Activated CD8-positive, alpha-beta memory T cell treated with anti-CD3 and anti-CD28 coated beads for 4 hours (primary cell): ENCODE measurements at places on chromosomes 3 and 15.

GRCh38 chr3:177831361-177831760 lies 634.1 kb upstream of the TBL1XR1 start:
- no peak for DNase-seq

- no peak for DNase-seq
Observed at GRCh38 chr3:187236962-187237361, 39.7 kb downstream of the RTP1 start.

- no peak for DNase-seq
Observed at GRCh38 chr3:169751875-169752274, 13.0 kb downstream of the TERC start.

DNA sequence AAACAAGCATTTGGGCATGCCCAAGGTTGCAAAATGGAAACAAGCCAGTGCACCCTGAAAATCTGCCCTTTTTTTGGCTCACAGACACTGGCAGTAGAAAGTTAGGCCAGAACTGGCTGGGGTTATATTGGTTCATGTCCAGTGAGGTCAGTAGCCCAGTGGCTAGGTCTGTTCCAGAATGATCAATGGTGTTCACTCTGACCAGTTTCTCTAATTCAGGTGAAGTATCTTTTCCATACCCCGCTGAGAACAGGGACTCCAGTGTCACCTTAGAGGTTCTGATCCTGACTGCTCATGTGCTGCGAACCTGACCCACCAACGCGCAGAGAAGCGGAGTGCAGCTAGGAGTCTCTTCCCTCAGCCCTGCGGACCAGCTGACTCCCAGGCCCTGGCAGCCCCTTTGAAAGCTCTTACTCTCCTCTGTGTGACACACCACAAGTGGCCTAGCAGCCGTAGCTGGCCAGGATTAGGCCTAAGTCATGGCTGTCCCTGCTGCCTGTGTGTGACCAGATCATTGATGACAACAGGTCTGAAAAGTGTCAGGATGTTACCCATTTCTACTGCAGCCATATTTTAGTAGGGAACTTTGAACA lies 123.5 kb downstream of the GHSR start:
- DNase-seq = no peak

DNA sequence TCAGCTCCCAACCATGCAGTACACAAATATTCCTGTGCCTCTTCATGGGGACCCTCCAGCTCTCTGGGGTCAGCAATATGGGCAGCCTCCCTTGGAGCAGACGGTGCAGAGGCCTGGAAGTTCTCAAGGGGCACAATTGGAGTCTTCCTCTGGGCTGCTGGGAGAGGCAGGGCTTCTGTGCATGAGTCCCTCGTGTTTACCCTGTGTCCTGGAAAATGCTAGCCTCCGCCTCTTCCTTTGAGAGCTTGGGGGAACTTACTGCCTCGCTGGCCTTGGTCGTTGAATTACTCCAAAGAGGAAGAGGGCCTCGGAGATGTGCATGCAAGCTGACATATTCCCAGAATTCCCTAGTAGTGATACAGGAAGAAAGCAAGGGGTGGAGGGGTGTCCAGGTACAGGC lies 284.4 kb upstream of the IGF1R start:
- DNase-seq = no peak

DNA sequence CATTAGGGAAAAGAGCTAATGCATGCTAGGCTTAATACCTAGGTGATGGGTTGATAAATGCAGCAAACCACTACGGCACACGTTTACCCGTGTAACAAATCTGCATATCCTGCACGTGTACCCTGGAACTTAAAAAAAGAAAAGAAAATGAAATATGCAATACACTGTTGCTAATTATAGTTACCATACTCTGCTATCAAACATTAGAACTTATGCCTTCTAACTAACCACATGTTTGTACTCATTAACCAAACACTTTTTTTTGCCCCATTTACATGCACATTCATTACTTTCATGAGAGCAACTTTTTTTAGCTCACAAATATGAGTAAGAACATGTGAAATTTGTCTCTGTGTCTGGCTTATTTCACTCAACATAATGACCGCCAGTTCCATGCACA lies 253.1 kb downstream of the CGGBP1 start:
- DNase-seq = no peak

GRCh38 chr15:43469867-43470266 lies 23.1 kb downstream of the TP53BP1 start:
- DNase-seq = no peak

DNA sequence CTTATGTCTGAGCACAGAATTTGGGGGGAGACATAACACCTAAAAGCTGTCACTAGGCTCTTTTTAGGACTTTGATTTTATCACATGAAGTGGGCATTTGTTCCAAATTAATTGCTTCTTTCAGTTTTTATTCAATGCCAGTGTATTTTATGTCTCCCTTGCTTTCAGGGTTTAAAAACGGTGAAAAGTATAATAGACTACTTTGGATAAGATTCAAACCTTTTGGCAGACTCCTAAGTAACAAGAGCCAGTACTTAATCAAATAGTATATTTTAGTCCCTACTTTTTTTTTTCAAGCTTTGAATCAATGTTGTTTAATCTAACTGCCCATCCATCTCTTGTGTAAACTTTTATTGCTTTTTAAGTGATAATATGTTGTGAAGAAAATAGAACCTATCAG lies 847.2 kb upstream of the DPPA4 start:
- DNase-seq = no peak

DNA sequence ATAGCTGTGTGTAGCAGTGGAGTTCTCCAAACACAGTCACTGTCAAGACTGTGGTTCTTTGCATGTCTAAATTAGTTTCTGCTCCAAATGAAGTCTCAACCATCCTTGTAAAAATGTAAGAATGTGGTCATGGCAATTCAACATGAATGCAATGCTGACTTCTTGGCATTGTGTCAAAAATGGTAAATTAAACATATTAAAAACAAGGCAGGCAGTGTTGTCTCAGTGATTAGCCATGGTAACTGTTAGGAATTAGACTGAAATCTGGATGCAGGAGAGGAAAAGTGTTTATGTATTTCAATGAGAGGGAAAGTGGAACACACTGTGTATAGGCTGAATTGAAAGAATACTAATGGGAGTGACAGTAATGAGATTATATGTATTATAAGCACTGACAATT lies 597.2 kb downstream of the EDEM1 start:
- DNase-seq = no peak

GRCh38 chr3:111864821-111865656 lies 6.0 kb downstream of the PHLDB2 start:
- DNase-seq = no peak

- DNase-seq = no peak
Observed at GRCh38 chr3:43747641-43748040, 56.9 kb downstream of the ABHD5 start.

DNA sequence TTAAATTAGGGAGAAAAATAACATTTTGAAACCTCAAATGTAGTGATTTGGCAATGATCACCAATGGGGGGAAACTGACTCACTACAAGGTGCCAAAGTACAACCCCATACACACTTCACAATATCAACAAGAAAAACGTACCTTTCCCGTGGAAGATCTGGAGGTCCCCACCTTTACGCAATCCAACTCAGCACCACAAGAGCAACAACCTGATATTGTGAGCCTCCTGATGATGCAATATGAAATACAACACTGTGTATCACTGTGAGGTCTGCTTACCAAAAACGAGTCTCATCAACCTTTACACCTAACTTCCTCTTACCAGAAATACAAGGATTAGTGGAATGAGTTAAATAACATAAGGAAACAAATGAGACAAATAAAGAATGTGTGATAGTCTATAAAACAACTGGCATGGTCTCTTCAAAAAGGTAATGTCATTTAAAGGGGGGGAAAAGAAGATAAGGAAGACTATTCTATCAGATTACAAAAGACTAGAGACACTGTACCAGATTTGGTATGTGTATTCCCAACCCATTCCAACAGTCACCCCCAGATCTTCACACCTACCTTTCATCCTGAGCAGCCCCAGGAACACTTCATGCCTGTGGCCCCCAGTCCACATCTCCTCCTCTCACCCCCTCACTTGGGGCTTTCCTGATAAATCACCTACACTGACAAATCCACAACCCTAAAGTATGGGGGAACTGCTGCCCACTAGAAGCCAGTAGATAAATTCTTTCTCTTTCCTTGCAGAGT lies 27.7 kb downstream of the DLG1 start:
- DNase-seq = no peak

- no peak for DNase-seq
Observed at GRCh38 chr3:150035910-150036612, 65.4 kb upstream of the PFN2 start.

GRCh38 chr3:25557694-25558093 lies 107.0 kb downstream of the TOP2B start:
- no peak for DNase-seq

DNA sequence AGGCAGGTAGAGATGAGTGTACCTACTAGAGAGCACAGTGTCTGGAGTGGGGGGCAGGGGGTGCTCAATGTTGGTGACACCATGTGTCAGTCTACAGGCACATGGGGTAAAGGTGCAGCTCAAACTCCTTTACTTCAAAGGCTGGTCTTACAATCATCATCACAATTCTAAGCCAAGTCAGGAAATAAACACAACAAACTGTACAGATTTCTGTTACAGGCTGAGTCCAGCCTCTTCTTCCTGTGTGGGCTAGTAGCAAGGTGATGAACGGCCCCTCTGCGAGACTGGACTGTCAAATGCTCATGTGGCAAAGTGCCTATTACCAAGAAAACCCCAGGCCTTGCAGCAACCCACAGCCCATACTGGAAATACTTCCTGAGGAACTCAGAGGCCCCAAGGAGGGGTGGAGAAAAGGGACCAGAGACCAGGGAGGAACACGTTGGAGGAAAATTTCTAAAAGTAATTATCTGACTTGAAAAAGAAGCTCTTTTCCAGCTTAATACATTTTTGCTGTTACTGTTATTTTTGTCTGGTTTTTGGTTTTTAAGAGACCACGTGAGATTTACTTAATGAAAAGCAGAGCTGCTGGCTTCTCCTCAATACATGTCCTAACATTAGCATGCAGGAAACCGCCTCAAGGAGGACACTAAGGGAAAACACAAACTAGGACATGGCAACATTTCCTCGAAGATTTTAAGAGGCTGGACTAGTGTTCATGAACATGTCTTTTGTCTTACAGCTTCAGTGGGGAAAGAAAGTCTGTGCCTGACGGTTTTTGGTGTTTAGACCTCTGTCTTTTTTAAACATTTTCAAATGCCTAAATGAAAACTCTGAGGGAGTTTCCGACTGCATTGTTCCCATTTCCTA lies 29.5 kb downstream of the TBC1D2B start:
- DNase-seq = no peak

DNA sequence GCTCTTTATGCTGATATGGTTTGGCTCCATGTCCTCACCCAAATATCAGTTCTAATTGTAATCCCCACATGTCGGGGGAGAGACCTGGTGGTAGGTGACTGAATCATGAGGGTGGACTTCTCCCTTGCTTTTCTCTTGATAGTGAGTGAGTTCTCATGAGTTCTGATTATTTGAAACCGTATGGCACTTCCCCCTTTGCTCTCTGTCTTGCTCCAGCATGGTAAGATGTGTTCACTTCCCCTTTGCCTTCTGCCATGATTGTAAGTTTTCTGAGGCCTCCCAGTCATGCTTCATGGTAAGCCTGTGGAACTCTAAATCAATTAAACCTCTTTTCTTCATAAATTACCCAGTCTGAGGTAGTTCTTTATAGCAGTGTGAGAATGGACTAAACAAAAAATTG lies 107.6 kb downstream of the IMPG2 start:
- no peak for DNase-seq

- DNase-seq = no peak
Observed at GRCh38 chr15:33124279-33124678, 70.2 kb downstream of the FMN1 start.

DNA sequence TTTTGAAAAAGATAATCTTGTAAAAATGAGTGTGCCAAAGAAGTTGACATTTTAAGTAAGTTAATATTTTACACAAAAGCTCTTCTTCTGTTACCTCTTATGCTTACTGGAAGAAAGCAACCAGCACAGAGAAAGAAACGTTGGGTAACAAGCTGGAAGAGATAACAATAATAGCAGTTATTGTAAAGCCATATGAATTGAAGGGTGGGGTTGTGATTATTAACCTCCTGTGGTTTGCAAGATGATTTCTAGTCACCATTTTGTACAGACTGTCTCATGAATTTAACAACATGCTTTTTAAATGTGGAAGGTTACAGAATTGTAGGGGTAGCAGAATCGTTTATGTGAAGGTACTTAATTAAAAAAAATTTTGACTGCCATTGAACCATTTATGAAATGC lies 9.2 kb downstream of the RAP2B start:
- DNase-seq = no peak

DNA sequence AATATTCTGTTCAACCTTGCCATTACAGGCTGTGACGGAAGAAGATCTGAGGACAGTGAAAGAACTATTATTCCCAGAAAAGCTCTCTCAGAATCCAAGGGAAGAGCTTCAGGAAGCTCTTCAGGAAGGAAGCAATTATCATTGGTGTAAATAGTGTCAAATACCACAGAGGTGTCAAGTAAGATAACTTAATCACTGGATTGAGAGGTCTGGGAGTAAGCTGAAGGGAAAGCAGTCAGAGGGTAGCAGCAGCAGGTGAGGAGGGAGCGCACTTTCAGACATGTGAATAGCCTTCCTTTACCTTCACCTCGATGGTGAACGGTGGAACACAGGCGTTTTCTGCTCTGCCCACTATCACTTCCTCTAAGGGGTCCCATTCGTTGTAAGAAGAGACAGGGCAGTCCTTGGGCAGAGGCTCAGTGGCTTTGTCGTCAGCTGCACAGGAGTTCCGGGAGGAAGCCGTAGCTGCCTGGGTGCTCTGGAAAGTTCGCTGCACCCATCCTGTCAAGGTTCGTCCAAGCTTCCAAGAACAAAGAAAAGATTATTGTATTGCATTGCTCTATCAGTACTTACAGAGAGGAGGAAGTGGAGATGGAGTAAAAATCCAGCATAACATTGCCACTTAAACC lies 1.9 kb downstream of the GATM start:
- DNase-seq = no peak

GRCh38 chr3:13461169-13462124 lies 18.7 kb upstream of the HDAC11 start:
- peak; percentile 39 for DNase-seq

DNA sequence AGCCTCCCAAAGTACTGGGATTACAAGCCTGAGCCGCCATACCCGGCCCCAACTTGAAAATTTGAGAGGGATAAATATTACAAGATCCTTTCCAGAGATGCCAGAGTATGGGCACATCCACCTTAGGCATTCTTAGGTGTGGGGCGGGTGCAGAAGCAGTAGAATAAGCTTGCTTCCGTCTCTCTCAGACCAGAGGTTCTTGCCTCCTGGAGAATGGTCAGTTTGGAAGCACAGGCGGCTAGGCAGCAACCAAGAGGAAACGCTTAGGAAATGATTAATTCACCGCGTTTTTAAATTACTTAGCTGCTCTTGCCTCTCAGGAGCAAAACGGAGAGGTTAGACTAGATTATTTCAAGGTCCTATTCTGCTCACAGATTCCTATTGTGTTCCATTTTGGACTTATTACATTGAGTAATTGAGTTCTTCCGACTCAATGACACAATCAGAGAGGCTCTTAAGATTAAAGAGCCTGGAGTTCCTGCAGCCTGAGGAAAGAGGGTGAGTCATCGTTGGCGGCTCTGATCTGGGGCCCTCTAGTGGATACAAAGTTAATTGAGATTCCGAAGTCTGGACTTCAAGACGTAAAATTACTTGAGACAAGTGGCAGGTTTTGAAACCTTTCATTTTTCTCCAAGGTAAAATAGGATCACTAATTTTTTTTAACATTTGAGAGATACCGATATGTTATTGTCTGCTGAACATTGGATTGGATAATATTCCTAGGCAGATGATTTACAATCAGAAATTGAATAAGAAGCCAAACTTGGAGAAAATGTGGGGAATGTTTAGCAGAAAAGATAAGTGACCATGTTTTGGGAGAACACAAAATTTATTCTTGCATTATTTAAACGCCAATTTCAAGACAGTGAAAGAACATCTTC lies 5.8 kb upstream of the TOPAZ1 start:
- peak; percentile 16 for DNase-seq
